Activated T-cell treated with anti-CD3 and anti-CD28 coated beads, Interleukin-2, amount 50 U/mL, for 48 hours (primary cell): ENCODE measurements at places on chromosomes 11 and 22.

GRCh38 chr22:20774882-20775281 lies 969 bp downstream of the SERPIND1 start:
- DNase-seq, result no peak

DNA sequence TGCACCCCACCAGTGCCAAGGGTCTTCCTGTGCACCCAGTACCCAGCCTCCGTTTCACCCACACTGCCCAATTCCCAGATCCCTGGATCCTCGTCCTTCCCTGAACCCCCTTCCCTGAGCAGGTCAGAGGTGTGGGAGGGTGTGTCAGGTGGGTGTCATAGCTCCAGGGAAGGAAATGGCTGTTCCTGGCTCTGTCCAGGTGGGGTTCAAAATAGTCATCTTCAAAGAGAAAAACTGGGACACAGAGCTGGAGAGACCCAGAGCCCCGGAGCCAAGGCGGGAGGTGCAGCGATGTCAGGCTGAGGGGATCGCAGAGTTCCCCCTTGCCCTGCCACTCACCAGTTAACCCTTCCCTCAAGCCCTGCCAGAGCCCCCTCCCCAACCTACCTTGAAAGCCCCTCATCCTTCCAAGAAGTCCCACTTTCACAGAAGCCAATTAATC lies 698 bp downstream of the C1QTNF4 start:
- no peak for DNase-seq

DNA sequence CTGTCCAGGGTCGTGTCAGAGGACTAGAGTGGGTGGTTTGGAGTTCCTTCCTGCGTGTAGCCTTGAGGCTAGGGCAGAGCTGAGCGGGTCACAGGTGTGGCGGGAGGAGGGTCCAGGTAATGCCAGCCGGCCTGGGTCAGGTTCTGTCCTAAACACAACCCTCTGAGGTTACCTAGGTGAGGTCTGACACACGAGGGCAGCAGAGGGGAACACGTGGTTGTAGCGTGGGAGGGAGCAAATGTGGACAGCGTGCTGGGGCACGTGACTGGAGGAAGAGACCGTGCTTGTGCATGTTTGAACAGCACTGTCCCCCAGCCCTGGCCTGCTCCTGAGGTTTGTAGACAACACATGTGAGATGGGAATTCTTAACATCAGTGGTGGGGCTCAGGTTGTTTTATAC lies 13.1 kb downstream of the MOV10L1 start:
- DNase-seq, result no peak

- DNase-seq, result no peak
These were observed 19.4 kb downstream of the NFAM1 start for GRCh38 chr22:42412744-42413333.

DNA sequence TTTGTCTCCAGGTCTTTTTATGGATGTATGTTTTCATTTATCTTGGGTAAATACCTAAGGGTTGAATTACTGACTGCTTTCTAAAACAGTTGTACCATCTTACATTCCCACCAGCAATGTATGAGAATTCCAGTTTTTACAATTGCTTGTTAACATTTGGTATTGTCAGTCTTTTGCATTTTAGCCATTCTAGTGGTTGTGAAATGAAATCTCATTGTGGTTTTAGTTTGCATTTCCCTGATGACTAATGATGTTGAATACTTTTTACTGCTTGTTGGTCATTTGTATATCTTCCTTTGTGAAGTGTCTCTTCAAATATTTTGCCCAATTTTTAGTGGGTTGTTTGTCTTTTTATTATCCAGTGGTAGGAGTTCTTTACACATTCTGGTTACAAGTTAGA lies 92.8 kb downstream of the ARFGAP2 start:
- DNase-seq, result no peak

- DNase-seq, result no peak
These were observed 107.4 kb downstream of the ZBTB16 start for GRCh38 chr11:114166897-114167323.

DNA sequence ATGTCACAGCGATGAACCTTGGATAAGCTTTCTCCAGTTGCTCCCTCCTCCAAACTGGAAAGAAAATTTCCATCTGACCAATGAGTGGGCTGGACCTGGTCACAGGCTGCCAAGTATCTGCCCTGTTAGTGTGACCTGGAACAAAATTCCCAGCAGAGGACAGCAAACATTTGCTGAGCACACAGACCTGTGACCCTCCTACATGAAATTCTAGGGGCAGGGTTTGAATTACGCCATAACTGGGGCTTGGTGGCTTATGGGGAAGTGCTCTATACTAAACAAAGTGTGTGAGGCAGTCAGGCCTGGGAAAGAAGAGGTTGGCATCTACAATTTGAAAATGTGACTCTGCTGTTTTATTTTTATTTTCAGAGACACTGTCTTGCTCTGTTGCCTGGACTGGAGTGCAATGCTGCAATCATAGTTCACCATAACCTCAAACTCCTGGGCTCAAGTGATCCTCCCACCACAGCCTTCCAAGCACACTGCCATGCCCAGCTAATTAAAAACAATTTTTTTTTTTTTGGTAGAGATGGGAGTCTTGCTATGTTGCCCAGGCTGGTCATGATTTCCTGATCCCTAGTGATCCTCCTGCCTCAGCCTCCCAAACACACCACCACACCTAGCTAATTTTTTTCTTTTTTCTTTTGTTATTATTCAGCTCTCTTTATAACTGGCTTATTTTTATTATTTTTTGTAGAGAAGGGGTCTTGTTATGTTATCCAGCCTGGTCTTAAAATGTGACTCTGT lies 13.6 kb upstream of the XBP1 start:
- DNase-seq, result no peak

DNA sequence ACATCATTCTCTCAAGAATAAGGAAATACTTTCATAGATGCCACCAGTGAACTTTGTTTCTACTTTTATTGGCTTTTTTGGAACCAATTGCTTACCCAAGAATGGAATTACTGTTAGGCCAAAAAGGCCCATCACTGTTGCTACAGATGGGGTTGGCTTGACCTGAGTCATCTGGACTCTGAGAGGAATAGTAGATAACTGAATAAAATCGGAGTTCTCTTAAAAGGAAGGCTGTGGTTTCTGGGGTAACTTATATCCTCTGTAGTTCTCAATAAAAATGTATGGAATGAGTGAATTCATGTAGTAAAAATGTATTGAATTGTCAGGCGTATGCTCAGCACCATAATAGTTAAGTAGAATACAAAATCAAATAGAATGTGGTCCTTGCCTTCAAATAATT lies 56.6 kb downstream of the ARHGEF12 start:
- no peak for DNase-seq

- no peak for DNase-seq
These were observed 229.2 kb downstream of the ADAMTS15 start for GRCh38 chr11:130677486-130678153.

DNA sequence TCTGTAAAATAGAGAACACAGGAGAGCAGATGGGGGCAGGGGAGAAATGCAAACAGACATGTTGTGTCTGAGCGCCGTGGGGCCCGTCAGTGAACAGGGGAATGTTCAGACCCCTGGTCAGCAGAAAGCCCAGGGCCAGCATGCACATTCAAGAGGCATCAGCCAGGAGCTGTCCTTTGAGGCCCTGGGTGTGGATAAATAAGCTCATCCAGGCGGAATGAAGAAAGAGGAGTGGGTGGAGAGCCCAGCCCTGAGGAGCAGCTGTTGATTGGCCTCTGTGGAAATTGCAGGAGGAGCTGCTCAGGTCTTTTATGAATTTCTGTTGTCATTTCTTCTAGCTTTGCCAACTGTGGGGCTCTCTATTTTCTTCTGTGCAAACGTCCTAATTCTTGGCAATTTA lies 49.7 kb upstream of the CECR2 start:
- no peak for DNase-seq

DNA sequence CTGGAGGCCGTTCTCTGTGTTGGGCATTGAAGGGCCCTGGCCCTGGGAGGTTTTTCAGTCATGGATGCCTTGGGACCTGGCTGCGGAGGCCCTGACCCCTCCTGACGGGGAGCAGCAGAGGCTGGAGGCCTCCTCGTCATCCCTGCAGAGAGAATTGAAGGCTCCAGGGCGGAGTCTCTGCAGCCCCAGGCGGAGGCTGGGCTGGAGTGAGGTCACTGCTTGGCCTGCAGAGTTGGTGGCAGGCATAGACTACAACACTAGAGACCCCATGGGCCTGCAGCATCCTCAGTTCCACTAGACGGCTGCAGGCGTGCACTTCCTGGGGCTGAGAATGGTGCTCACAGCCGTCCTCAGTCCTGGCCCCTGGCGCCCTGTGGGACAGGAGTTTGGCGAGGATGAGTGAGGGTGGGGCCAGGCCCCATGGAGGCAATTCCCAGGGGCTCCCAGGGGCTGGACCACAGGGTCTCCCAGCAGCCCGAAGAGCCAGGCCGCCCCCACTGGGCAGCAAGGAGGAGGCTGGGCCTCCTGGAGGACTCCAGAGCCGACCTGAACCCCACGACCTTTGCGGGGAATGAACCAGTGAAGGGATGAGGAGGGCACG lies 1194.9 kb downstream of the BRD1 start:
- no peak for DNase-seq
